ENCODE measurements at places on chromosomes 2 and 18. TPM values are rescaled to one million over a fixed set of nuclear protein-coding genes. Genes with fewer than 3 reads are reported as not detected.

GRCh38 chr2:157107460-157107859 is 150.0 kb upstream of the GALNT5 start:
- DNase-seq = no peak

GRCh38 chr2:206218796-206219499 is 55.5 kb upstream of the ZDBF2 start:
- no peak for DNase-seq

The STARD6 gene
- polyA plus RNA-seq = not detected

The SCTR gene
- 48.8 TPM for polyA plus RNA-seq

The TMEM178A gene
- 2.7 TPM for polyA plus RNA-seq

DNA sequence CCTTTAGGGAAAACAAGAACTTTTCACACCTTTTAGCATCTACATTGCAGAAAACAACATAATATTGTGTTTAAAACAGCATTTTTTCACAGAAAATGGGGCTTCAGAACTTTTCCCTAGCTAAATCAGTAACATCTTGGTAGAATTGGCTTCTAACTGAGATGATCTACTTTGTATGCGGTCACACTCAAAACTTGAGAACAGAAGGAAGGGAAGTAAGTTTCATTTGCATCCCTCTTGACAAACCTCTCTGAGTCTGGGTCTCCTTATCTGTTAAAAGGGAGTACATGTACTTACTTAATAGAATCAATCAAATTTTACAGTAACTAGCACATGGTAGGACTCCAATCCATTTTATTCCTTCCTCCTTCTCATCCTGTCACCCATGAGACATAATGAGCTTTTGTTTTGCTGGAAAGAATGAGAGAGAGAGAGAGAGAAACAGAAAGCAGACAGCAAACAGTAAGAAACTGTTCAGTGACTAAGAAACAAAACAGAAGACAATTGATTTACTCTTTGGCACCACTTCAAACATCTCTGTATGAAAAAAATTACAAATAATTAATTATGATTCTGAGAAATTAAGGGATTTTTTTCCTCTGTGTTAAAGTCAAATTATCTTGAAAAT is 387.3 kb downstream of the SATB2 start:
- peak; percentile 14 for DNase-seq

GRCh38 chr2:219631904-219632759 is 4.7 kb downstream of the SLC4A3 start:
- DNase-seq = no peak

The INPP1 gene
- 28.9 TPM for polyA plus RNA-seq

GRCh38 chr2:240781471-240782220 is 38.4 kb downstream of the KIF1A start:
- no peak for DNase-seq

Measured in small intestine (tissue), 16 donors.